Right ventricle myocardium inferior (tissue), 1 donor: ENCODE measurements at places on chromosomes 7 and 10.

DNA sequence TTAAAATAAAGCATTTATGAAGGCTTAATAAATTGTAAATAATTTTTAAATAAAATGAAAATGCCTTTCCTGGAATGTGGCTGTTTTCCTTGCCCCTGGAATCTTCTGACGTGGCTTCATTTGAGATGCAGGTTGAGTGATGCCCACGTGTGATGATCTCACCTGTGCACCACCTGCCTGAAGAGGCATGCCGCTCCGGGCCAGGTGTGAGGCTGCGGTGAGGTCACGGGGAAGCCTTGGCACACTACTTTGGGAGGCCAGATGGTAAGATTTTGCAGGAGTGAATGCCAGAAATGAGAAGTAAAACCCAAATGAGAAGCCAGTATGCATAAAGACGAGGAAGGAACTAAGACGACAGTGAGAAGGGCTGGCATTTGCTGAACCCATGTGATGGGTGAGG, 36.2 kb downstream of the GOT1 start:
- DNase-seq: no peak

DNA sequence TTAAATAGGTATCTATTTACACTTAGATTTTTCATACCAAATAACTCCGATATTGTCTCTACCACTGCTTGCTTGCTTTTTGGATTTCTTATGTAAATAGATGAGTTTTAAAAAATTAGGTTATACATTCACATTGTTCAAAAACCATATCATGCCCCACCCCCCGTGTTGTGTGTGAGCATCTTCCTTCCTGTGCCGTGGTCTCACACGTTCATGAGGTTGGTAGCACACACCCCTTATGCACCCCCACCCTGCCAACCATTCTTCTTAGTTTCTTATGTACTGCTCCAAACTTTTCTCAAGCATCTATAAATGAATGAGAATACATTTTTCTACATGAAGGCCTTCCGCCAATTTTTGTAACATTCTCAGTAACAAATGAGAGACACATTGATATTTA, 115.6 kb downstream of the FANK1 start:
- DNase-seq: no peak

- no peak for DNase-seq
Observed at GRCh38 chr7:120825152-120825551, 32.8 kb downstream of the TSPAN12 start.

DNA sequence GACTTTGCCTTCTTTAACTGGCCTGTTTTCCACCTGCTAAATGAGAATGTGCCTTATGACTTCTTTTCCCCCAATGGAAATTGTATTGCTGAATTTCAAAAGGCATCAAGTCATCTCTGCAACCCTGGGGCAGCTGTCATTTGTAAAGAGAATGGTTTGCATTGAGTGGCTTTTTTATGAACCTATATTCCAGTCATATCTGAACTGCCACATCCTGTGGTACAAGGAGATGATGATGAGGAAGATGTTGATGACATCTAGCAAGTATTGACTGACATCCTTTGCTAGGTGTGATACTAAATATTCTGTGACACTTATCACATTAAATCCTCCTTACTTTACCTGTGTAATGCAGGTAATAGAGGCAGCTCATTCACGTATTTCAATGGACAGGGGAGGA, 88.3 kb upstream of the KIAA1217 start:
- no peak for DNase-seq

DNA sequence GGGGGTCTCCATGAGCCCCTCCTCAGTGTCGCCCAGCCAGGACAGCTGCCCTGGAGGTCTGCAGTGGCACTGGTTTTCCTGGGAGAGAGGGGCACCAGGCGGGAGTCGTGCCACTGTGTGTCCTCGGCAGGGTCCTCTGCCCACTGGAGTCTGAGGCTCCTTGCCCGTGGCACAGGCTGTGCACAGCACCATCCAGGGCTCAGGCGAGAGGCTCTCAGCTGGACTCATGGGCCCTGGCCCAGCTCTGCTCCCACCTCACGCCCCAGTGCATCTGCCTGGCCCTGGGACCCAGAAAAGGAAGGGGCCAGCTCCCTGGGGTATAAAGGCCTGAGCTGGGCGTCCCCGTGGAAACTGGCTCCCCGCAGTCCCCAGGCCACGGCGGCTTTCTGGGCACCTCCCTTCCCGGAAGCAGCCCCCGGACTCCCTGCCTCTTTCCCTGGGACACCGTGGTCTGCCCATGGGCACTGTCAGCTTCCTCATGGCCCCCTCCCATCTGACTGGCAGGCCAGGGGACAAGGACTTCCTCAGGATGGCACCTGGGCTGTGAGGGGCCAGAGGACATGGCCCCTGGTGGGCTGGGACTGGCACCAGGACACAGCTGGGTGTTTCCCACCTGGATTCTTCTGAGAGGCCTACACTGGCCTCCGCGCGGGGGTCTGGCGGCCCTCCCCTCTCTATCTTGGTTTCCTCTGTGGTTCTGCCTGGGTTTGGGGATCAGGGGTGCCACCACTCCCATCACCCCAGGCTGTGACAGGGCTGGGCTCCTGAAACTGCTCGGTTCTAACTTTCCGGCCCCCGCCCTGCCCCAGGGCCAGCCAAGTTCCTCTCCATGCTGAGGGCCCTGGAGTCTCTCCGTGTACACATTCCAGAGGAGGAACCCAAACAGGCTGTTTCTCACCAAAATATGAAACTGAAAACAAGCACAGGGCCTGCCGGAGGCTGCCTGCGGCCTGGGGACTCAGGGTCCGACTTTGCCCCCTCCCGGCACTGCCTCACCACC, 5.5 kb downstream of the FOXL3 start:
- peak; percentile 41 for DNase-seq

GRCh38 chr7:41755096-41755495, 52.2 kb upstream of the INHBA start:
- DNase-seq: no peak

DNA sequence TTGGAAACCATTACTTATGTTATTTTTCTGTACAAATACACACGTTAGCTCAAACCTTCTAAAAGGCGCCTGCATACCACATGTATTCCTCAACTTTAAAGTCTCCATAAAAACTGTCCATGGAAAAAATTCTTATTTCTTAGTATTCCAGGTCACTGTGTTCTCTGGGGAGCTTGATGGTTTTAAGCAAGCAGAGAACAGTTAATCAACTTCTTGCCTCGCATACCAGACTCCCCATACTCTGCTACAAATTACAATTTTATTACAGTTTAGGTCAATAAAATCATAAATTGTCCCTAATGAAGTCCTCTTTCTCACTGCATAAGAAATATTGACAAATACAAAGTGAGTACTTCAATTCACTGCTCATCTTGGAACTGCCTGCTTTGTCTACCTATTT, 77.0 kb upstream of the GPR22 start:
- no peak for DNase-seq

GRCh38 chr10:116817780-116818343, 31.4 kb upstream of the ENO4 start:
- no peak for DNase-seq

- DNase-seq: no peak
Observed at GRCh38 chr7:127477295-127478023, 85.0 kb upstream of the ZNF800 start.

- no peak for DNase-seq
Observed at GRCh38 chr10:129534826-129535225, 67.8 kb downstream of the MGMT start.

DNA sequence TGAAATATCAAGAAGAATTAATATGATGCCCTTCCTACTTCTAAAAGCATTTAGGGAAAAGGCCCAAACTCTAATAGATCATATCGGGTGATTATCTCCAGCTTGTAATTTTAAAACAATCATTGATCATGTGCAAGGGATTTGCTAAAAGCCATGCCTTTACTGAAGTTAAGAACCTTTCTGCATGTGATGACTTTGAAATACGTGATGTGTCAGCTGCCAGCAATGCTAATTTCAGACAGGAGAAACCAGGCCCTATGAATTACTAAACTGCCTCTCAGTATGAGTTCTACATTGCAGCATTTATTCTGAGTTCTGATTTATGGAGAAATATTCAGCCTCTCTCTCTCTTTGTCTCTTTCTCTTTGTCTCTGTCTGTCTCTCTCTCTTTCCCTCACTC, 203.6 kb upstream of the AKR1E2 start:
- DNase-seq: no peak

DNA sequence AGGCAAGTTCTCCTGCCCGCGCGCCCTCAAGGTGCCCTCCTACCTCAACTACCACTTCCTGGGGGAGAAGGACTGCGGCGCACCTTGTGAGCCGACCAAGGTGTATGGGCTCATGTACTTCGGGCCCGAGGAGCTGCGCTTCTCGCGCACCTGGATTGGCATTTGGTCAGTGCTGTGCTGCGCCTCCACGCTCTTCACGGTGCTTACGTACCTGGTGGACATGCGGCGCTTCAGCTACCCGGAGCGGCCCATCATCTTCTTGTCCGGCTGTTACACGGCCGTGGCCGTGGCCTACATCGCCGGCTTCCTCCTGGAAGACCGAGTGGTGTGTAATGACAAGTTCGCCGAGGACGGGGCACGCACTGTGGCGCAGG, 1.4 kb downstream of the FZD1 start:
- DNase-seq: no peak

DNA sequence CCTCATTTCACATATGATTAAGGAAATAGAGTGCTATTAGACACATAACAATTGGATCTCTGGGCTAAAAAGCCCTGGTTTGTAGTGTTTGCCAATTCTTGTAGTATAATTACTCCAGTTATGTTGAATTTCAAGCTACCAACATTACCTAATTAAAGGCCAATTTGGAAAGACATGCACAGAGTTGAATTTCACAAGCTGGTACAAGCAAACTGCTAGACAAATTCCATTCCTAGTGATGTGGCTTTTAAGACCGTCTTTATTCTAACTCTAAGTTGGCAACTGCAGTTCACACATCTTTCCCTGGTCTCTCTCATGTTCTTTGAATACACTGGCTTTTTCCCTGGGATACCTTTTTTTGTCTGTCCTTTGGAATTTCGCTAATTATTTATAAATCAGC, 384.1 kb upstream of the CNTNAP2 start:
- no peak for DNase-seq

GRCh38 chr7:70630818-70631457, 501.0 kb upstream of the GALNT17 start:
- peak; percentile 77 for DNase-seq

DNA sequence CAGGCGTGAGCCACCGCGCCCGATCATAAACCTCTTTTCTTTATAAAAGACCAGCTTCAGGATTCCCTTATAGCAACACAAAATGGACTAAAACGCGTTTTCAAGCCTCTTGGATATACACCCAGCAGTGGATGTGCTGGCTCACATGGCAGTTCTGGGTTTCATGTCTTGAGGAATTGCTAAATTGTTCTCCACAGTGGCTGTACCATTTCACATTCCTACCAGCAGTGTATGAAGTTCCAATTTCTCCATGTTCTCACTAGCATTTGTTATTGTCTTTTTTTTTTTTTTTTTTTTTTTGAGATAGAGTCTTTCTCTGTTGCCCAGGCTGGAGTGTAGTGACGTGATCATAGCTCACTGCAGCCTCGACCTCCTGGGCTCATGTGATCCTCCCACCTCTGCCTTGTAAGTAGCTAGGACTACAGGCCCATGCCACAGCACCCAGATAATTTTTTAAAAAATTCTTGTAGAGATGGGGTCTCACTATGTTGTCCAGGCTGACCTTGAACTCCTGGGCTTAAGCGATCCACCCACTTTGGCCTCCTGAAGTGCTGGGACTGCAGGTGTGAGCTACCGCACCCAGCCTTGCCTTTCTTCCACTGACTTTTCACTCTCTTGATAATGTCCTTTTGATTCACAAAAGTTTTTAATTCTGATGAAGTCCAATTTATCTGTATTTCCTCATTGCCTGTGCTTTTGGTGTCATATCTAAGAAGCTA, 17.4 kb downstream of the TECPR1 start:
- DNase-seq: no peak

- DNase-seq: no peak
Observed at GRCh38 chr7:28539289-28539981, 127.1 kb downstream of the CREB5 start.

- DNase-seq: peak; percentile 87
Observed at GRCh38 chr10:124685261-124685660, 58.9 kb downstream of the FAM53B start.

DNA sequence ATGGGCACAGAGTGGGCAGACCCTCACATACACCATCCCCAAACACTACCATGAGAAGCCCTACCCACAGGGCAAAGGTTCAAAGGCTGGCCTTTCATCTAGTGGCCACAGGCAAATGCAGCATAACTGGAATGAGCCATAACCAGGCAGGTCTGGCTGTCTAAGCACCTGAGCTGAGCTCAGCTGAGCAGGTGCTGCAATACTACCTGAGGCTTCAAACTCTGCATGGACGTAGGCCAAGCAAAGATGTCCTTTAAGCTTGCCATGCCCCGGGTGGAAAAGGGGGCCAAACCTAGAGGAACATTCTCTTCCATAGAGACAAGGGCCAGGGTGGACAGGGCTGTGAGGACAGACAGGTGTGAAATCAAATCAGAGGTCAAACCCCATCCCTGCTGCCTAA, 65.3 kb upstream of the CAMK2B start:
- DNase-seq: no peak

DNA sequence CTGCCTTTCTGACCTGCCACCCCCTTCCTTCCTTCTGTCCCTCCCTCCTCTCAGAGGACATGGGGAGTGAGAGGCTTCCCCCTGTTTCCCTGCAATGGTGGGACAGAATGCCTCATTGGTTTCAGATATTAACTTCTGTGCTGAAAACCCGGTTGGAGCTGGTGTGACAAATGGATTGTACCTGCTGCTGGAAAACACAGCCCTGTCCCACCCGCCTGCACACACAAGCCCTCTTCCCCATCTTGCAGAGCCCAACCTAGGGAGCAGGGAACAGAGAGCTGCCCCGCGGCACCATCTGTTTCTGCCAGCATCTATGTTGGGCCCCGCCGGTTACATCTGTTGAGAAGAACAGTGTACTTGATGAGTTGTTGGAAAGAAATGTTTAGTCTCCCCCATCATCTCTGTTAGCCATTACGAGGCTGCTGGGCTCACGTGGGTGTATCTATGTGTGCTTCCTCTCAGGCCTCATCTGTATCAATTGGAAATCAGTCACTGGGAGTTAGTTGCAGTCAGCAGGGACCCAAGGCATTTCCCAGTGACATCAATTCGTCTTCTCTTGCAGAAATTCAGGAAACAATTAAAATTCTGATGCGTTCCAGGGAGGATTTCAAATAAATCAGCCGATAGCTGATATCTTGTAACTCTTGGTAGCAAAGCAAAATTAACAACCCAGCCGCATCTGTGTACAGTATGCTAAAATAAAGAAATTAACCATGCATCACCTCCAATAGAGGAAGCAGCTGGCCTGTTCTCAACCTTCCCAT, 725.6 kb upstream of the GALNT17 start:
- DNase-seq: no peak

DNA sequence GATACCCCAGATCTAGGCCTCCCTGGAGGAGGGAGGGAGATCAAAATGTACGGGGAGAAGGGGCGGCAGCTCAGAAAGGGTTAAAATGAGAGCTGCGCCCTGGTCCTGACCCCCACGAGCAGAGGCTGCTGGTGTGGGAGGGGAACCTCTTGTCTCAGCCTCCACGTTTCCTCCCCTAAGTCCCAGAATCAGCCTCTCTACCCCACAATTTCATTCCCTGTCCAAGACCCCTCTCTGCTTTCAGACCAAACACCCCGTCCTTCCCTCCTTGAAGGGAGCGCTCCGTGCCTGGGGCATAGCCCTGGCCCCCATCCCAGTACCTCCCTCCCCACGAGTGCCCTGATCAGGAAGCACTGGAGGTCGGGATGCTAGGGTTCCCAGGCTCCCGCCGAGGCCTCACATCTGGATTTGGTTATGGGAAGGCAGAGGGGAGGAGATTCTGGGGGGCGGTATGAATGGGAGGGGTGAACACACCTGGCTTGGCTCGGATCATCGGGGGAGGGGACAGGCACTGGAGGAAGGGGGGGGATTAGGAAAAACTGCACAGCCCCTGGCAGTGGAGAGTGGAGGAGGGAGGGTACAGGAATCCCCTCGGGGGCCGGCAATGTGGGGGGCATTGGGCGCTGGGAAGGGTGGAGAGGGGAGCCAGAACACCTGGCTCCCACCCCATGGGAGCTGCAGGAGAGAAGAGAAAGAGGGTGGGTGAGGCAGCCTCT, 2.7 kb downstream of the EPHB4 start:
- DNase-seq: peak; percentile 31
